Smooth muscle cell of the coronary artery (primary cell): ENCODE measurements at places on chromosomes 5 and 9. TPM values are rescaled to one million over a fixed set of nuclear protein-coding genes. Genes with fewer than 3 reads are reported as not detected.

Gene ORM2
- not detected in 2 replicates for total RNA-seq

Gene SPARC
- total RNA-seq, result 1,374 and 1,996 TPM in 2 replicates

Gene IL6ST
- 452 and 1,430 TPM in 2 replicates for total RNA-seq

Gene COL23A1
- total RNA-seq, result under 0.01 and 0.08 TPM in 2 replicates

Gene IL31RA
- 0.82 TPM in 1 of 2 replicates, not detected in the other for total RNA-seq

Gene LCN6
- not detected in 2 replicates for total RNA-seq
